ENCODE measurements at places on chromosomes 11 and 22.

- peak; percentile 85 for DNase-seq
These were observed 26.6 kb upstream of the CASP4 start for GRCh38 chr11:104995001-104995408.

DNA sequence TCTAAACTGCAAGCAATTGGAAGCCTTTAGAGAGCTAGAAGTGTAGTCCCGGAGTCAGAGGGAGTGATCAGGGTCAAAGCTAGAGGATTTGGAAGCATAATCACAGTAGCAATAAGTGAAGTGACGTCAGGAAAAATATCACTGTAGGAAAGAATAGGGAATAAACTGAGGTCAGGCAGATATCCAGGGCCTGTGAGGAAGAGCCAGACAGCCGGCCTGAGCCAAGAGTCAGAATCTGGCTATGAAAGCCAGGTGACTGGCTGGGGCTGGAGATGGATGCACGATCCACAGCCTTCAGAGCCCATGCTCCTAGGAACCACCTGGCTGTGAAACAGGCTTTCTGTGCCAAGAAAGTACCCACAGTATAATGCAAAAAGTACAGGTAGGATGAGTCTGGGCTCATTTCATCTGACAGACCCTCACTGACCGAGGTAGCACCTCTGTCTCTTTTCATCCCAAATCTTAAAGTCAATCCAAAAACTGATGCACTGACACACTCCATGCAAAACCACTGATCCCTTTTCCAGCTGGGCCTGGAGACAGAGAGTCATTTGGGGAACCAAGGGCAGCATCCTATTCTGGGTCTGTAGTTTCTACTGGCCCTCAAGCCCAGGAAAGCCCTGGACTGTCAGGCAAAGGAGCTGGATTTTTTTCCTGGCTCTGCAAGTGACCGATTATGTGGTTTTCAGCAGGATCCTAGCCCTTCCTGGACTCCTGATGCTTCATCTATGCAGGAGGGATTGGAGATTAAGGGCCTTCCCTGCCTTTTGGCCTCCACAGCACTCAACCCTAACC is 21.3 kb downstream of the TRIM66 start:
- no peak for DNase-seq

GRCh38 chr11:64358907-64359711 is at the start of gene RPS6KA4:
Gene RPS6KA4 (plus strand): TSS chr11:64359162. CDS start chr11:64359236, 74 bp downstream.
- no peak for DNase-seq

GRCh38 chr22:24247564-24248344 is 2.9 kb upstream of the GGT5 start:
- DNase-seq: no peak

GRCh38 chr11:9396752-9397151 is 12.3 kb downstream of the IPO7 start:
- no peak for DNase-seq

- DNase-seq: no peak
These were observed 96.3 kb upstream of the RAB1B start for GRCh38 chr11:66172146-66172545.

DNA sequence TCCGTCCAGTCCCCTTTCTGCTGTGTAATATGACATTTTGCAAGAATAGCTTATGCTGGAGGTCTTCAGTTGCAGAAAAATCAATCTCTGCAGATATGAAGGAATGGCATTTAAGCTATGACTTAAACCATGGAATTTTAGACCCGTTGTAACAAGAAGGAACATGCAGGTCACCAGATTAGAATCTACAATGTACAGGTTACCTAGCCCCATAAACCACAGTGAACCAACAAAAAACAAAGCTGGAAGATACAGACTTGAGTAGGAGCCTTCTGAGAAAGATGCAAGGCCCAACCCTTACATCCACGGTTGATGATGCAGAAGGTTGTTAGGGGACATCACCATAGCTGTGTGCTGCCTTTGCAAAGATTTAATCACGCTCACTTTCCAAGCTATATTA is 132.5 kb downstream of the WT1 start:
- DNase-seq: no peak
